ENCODE measurements at places on chromosomes 1 and 21.

DNA sequence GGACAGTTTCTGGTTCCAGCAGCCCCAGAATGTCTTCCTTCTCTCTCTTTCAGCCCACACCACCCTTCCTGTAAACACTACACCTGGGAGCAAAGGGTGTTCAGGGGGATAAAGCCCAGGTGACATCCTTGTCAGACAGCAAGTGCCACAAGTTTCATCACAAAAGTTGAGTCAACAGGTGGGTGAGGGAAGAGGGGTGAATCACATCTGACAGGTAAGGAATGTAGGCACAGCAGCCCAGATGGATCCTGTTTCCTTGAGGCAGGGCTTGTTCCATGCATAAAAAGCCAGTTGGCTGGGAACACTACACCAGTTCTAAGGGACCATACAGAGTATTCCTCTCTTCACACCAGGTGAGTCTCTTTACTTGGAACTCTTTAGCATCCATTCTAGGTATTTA, at the start of gene SPRR1B:
SPRR1B (plus strand) TSS at position 309 of the 400 bp plus-strand sequence. CDS start 1,143 bp downstream, outside the sequence.
- no peak for DNase-seq

DNA sequence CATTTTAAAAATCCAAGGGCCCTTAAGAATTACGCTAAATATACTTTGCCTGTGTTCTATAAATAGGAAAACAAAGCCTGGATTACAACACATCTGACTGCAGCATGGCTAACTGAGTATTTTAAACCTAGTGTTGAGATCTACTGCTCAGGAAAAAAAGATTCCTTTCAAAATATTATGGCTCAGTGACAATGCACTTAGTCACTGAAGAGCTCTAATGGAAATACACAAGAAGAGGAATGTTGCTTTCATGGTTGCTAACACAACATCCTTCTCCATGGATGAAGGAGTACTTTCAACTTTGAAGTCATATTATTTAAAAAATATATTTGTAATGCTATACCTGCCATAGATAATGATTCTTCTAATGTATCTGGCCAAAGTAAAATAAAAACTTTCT, 248.3 kb upstream of the NEGR1 start:
- no peak for DNase-seq

GRCh38 chr1:60227601-60228000, 154.0 kb upstream of the C1orf87 start:
- no peak for DNase-seq

DNA sequence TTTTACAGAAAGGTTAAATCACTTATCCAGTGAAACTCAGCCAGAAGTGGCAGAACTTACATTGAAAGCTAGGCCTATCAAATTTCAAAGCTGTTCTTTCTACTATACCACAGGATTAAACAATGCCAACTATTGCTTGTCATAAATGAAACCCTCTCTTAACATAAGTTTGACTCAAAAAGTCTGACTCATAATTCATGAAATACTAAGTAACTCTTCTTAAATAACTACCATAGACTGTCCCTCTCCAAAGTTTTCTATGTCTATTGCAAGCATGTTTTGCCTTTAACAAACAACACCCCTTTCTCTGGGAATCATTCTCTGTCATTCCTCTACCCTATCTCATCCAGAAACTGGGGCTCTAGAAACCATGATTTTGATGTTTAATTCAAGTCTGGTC, 109.5 kb upstream of the UBE2U start:
- no peak for DNase-seq

DNA sequence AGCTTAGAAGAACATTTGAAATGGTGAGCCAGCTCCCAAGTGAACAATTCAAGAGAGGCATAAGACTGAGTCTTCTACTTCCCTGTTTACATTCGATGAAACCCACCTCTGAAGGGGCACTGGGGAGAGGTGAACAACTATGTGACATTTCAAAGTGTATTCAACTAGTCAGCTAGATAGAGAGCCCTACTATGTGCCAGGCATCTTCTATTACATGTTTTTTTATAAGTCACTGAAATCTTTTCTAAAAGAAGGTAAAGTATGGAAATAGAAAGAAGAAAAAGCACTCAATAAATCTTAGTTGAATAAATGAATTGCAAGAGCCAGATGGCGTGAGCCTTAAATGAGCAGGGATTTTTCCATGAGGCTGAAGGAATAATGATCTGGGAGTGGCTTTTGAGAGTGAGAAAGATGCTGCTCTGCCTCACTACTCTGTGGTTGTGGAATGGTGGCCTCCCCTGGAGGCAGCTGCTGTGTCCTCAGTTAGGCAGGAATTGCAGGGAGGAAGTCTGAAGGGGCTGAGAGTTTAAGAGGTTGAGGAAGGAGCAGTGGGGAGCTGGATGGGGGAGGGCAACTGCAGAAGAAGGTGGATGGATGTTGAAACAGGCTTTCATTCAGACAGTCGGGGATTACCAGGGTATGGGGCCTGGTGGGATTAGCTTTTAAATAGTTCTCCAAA, 10.4 kb upstream of the PTPRF start:
- no peak for DNase-seq

GRCh38 chr1:80047791-80048190, 1041.3 kb upstream of the ADGRL4 start:
- no peak for DNase-seq

DNA sequence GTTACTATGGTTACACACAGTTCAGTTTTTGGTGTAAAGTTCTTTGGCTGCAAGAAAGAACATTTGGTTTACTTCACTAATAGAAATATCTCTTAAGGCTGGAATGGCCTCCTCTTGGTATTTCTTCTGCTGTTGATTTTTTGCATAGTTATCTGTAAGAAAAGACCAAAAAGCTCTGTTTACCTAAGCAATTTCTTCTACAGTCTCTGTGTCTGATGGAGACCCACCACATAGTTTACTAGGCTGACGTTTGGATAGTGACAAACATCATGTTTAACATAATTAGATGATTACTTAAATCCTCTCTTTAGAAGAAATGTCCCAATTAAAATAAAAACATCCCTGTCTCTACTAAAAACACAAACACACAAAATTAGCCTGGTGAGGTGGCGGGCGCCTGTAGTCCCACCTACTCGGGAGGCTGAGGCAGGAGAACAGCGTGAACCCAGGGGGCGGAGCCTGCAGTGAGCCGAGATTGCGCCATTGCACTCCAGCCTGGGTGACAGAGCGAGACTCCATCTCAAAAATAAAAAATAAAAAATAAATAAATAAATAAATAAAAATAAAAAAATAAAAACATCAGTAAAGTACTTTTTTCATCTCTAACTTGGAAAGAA, 7.2 kb downstream of the PIGP start:
- DNase-seq = no peak

GRCh38 chr1:108615544-108615943, 45.3 kb downstream of the HENMT1 start:
- DNase-seq = no peak

DNA sequence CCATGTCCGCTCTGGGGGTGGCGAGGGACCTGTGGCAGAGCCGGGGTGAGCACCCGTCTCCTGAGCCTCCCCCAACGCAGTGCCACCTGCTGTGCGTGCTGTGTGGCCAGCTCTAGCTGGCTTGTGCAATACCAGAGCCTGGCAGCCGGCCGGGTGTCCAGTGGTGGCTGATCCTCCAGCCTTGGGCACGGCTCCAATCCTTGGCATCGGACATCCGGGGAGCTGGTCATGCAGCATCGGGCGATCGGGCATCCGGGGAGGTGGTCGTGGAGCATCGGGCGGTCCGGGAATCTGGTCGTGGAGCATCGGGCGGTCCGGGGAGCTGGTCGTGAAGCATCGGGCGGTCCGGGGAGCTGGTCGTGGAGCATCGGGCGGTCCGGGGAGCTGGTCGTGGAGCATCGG, 8.1 kb downstream of the SLX9 start:
- DNase-seq = no peak

GRCh38 chr1:3561702-3562101, 49.6 kb downstream of the MEGF6 start:
- no peak for DNase-seq

GRCh38 chr1:34929497-34929852, at the start of gene DLGAP3:
Gene DLGAP3, minus strand, starts transcription at chr1:34929650. Its CDS starts 24,267 bp downstream, at chr1:34905383.
- no peak for DNase-seq

DNA sequence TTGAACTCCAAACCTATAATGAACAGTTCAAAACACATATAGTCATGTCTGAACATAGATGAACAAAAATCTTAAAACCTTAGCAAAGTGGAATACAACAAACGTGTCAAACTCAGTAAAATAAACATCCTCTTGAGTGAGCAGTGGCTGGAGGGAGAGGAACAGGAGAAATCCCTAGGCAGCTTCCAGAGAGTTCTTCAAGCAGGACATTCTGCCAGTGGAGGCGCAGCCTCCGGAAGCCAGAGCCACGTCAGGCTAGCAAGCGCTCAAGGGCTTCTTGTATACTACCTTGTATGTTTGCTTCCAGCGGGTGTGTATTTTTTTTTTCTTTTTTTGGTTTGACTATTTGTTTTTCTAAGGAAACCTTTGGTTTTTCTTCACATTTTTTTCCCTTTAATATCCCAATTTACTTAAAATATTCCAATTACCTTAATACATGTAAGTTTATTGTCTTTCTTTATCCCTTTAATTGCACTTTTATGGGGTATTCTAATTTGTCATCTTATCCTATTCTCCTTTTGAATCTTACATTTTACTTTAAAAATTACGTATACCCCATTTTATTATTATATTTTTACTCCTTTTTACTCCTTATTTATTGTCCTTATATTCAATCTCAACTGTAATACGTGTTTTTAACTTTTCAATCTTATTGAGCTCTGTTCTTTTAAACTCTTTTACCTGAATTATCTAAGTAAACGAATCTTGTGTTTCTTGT, 42.0 kb downstream of the COLGALT2 start:
- DNase-seq = peak; percentile 27

DNA sequence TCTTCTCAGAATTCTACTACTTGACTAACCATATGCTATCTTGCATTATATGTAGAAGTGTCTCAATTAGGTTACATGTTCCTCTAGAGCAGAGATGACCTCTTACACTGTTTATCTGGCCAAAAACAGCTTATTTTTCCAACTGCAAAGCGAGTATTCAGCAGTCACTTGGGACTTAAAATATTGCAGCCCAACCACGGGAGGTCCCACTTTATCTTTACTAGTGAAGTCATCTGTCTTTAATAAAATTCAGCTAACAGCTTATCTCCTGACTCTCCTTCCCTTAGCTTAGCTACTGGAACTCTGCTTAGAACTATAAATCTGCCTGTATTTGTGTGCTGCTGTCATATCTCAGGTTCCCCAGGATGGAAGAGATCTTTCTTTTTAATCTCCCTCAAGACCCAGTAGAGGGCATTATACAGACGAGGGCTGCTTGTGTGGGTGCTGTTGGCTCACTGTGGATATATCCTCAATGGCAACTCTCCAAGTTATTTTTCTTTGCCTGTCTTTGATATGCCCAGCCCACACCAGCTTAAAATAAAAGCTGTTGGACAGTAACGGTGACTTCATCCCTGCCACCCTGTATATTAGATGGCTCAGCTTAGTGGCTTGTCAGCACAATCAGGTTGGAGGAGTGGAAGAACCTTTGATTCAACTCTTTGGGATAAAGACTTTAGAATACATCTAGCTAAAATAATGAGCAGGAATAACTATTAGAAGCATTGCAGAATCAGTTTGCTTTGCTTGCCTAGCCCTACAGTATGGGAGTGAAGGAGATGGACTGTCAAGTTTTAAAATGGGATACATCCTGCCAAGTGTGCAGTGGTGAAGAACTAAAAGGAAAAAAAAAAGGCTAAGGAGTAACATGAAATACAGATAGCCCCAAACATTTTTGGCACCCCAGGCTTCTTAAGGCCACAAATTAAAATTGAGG, 9.6 kb downstream of the ENSA start:
- DNase-seq = no peak

DNA sequence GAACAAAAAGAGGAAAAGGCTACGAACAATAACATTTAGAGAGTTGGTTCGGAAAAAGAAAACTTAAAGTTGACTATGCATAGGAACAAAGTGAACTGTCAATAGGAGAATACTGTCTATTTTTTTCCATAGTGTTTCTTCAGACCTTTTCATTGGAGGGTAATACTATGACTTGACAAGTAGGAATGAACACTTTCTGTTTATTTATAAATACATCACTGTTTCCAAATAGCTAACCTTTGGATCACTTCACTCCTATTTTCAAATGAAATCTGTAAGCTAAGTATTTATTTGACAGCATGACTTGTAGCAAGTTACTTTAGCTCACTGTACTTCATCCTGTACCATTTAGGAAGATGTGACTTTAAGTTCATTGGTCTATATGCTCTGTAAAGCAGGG, 221.3 kb downstream of the COL24A1 start:
- no peak for DNase-seq

DNA sequence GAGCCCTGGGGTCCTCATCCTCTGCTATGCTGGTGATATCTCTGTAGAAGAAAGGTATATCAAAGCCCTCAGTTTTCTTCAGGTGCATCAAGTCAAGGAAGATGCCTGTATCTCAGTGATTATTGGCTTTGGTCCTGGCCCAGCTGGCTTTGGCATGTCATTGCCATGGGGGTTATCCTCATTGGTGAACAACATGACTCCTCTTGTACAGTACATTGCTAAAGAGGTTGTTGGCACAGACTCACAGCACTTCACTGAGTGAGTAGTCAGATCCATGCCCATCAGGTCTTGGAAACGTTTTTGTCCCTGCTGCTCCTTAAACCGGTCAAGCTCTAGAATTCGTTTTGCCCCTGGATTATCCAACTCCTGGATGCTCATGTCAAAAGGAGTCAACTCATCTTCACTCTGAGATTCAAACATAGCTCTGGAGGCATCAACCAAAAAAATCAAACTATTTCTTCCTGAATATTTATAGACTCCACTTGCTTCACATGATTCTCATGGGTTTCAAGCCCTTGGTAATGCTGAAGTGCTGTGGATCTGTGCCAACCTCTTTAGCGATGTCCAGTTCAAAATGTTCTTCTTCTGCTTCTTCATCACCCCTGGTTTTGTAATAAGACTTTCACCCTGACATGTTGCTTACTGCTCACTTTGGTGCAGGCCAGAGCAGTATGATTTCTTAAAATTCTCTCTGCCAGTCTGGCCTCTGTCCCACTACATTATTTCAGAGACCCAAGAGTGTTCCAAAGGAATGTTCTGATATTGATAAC, 43.0 kb upstream of the RAB3GAP2 start:
- DNase-seq = no peak

DNA sequence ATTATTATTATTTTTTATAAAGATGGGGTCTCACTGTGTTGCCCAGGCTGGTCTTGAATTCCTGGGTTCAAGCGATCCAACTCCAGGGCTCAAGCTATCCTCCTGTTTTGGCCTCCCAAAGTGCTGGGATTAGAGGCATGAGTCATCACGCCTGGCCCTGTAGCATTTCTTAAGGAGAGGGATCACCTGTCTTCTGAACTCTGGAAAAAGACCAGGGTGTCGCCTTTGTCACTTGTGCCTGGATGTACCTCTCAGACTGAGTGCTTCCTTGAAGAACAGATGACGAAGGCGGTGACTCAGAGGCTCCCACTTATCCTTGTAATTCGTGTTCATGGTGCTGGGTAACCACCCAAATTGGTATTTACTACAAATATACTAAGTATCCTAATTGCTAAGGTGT, 2.4 kb upstream of the CGN start:
- peak; percentile 74 for DNase-seq

DNA sequence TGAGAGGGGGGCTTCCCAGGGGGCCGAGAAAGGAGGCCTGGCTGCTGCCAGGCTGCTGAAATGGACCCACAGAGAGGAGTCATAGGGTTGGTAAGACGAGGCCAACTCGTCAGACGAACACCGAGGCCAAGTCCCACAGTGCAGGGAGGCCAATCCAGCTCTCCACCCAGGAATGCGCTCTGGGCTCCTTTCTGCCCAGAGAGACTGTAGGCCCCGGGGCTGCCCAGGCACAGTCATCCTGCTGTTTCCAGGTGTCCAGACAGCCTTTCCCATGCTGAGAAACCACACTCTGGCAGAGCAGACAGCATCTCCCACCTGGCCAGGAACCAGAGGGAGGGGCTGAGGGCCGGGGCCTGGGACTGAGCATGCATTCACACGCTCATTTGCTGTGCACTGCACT, 26.7 kb upstream of the RSPO1 start:
- DNase-seq = peak; percentile 77
